NCI-H1436 (cell line): ENCODE measurements at places on chromosomes 16 and 17.

DNA sequence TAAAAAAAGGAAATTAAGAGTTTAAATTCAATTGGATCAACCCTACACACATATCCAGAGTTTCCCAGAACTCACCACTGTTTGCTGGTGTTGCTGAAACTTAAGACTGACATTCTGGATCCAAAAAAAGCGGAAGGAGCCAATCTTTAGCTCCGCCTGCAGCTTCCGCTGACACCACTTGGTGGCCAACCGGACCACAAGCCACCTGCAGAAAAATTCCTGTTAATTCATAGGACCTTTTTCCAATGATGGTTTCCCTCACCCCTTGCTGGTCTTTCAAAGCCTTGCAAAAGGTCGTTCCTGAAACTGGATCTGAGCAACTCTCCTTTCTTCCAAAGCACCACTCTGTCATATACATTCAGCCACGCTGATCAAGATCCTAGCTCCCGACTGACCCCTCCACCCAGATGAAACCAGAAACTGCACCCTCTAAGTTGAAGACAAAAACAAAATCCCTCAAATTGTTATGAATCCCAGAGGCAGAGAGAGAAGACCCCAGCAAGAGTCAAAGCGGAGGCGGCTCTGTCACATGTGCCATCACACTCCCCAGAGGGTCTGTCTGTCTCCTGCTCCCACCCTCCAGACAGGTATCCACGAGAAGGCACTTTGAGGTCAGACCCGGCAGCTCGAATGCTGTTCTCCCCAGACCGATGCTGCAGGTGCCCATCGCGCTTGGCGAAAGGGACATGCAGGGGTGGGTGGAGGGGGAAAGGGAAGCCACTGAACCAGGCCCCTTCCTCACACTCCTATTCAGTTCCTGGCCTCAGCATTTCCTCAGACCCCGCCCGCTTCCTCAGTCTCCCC lies 773 bp downstream of the BLTP2 start:
- DNase-seq: peak; percentile 16

DNA sequence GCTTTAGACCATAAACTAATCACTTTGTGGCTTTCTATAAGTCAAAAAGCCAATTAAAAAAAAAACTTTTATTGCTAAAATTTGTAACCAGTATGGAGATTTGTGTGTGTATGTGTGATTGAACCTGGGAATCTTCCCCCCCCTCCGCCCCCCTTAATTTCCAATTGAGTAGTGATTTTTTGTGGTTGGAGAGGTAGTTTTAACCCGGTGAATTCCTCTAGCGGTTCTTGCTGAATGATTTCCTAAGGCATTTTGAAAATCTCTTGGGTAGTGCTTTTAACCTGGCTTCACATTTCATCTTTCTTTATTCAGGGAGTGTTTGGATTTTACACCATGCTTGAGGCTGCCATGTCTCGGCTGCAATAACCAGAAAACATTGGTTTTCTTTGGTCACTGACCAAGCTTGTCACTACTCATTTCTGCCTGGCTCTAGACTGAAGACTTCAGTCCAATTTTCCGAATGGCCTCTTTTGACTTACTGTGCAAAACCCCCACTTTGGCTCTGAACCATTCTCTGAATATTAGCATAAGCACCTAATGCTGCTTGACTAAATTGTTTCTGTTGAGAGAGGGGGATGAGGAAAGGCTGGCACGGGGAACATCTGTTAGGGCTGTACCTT lies 35.6 kb downstream of the PRKCA start:
- DNase-seq: no peak

GRCh38 chr16:65648101-65648500 lies 526.2 kb upstream of the CDH11 start:
- DNase-seq: no peak

GRCh38 chr16:8194794-8195193 lies 395.5 kb downstream of the TMEM114 start:
- DNase-seq: no peak

GRCh38 chr17:4863321-4863720 lies 30.2 kb downstream of the MINK1 start:
- DNase-seq: no peak
